Testis (tissue), 5 donors: ENCODE measurements at places on chromosomes 12 and 14. TPM values are rescaled to one million over a fixed set of nuclear protein-coding genes. Genes with fewer than 3 reads are reported as not detected.

SSPN gene
- polyA plus RNA-seq, result 17.8 TPM

CFAP54 gene
- 8.4 TPM for polyA plus RNA-seq

DNA sequence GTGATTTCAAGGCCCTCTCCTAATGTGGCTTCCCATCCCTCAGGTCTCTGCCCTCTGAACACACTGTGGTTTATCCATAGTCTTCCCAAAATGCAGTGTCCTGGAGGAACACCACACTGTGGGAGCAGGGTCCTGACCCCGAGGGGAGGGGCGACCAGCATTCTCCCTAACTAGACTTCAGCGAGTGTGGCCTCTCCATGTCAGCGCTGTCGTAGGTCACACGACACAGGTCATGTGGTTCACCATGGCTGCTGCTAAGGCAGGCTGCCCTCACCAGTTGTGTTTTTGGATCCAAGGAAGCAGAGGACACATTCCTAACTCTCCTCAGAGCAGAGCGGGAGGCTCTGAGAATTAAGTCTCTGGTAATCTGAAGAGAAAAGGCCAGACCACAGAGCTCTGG lies 50.5 kb downstream of the SSH1 start:
- no peak for DNase-seq

DNA sequence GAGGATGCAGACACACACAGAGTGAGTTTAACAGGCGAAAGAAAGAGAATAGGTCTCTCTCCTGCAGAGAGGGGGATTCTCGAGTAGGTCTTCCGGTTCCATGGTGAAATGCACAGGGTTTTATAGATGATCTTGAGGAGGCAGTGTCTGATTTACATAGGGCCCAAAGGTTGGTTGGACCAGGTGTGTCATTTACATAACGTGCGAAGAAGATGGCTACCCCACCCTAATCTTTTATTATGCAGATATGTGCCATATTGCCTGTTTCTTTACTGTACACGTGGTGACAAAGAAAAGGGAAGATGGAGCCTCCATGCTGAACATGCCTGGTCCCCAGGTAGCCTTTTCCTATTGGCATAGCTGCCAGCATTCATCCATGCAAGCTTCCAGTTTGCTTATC lies 219.8 kb downstream of the CRADD start:
- DNase-seq, result no peak

DNA sequence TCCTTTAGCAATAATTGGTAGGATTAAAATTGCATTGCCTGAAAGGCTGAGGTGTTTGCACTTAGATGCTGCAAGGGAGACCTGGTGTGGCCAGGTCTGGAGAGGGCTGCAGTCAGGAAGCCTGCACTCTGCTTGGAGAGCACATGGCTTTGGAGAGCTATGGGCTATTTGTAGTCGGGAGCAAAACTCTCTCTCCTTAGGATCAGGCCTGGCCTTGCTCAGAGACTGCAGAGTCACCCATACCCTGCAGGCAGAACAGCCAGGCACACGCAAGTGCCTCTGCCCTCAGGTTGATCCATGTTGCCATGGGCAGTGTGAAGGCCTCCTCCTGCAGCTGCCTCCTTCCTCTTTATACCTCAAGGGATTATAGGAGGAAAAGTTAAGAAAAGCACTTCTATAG lies 26.8 kb downstream of the CKB start:
- DNase-seq, result no peak

PLEKHH1 gene
- polyA plus RNA-seq, result 21.4 TPM

GRCh38 chr14:91744068-91744480 lies 12.2 kb upstream of the CATSPERB start:
- DNase-seq, result no peak

GRCh38 chr12:20410734-20411133 lies 42.4 kb downstream of the PDE3A start:
- no peak for DNase-seq

DNA sequence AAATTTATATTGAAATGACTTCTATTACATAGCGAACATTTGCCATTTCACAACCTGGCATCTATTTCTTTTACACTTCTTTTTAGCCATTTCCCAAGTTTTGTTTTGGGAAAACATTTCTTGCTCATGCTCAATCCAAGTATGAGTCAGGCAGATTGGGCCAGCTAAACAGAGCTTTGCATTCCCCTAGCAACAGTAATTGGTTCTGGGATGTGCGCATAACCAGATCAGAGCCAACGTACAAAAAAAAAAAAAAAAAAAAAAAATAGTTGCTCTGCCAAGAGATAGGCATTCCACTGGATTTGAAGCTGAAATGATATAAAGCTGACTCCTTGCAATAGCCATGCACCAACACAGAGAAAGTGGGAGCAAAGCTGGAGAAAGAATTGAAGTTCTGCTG lies 37.5 kb downstream of the PLCZ1 start:
- no peak for DNase-seq

ADCY6 gene
- polyA plus RNA-seq, result 16.5 TPM

MIP gene
- 1.1 TPM for polyA plus RNA-seq

DNA sequence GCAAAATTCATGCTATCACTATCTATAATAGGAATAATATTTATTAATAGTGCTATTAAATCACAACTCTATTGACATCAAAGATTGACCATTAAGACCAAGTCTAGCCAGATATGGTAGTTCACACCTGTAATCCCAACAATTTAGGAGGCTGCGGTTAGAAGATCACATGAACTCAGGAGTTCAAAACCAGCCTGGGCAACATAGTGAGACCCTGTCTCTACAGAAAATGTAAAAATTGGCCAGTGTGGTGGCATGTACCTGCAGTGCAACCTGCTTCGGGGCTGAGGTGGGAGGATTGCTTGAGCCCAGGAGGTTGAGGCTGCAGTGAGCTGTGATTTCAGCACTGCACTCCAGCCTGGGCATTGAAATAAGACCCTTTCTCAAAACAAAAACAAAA lies 11.0 kb downstream of the VEZT start:
- no peak for DNase-seq

DNA sequence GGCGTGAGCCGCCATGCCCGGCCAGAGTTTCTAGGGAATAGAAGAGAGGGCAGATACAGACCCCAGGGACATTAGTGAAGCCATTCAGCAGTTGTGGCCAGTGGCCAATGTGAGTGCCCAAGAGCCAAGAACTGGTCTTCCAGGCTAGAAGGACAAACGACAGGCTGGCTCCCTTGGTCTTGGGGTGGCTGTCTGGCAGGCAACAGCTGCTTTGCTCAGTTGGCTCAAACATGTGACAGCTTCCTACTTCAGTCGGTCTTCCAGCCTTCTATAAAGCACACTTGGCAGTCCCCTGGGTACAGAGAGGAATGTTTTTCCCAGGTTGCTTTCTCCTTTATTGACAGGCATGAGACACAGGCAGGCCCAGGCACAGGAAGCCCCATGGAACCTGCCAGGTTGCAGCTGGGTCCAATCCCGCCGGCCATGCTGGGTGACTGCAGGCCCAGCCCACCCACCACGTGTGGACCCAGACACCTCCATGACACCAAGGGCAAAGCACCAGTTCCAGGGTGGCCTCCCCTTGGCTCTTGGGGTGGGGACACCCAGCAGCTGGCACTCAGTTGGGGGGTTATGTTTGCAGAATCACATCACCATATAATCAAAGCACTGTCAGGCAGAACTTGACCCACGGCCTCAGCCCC lies 15.4 kb downstream of the CHGA start:
- DNase-seq, result no peak

GRCh38 chr12:8951744-8952143 lies 2.3 kb upstream of the M6PR start:
- no peak for DNase-seq

PLA2G1B gene
- polyA plus RNA-seq, result 3.6 TPM
